Activated CD4-positive, alpha-beta T cell treated with anti-CD3 and anti-CD28 coated beads, Interleukin-2, amount 10 ng/mL, durations not matched to agents 24 days and 14 days (primary cell): ENCODE measurements at places on chromosomes 1 and 21. TPM values are rescaled to one million over a fixed set of nuclear protein-coding genes. Genes with fewer than 3 reads are reported as not detected.

DNA sequence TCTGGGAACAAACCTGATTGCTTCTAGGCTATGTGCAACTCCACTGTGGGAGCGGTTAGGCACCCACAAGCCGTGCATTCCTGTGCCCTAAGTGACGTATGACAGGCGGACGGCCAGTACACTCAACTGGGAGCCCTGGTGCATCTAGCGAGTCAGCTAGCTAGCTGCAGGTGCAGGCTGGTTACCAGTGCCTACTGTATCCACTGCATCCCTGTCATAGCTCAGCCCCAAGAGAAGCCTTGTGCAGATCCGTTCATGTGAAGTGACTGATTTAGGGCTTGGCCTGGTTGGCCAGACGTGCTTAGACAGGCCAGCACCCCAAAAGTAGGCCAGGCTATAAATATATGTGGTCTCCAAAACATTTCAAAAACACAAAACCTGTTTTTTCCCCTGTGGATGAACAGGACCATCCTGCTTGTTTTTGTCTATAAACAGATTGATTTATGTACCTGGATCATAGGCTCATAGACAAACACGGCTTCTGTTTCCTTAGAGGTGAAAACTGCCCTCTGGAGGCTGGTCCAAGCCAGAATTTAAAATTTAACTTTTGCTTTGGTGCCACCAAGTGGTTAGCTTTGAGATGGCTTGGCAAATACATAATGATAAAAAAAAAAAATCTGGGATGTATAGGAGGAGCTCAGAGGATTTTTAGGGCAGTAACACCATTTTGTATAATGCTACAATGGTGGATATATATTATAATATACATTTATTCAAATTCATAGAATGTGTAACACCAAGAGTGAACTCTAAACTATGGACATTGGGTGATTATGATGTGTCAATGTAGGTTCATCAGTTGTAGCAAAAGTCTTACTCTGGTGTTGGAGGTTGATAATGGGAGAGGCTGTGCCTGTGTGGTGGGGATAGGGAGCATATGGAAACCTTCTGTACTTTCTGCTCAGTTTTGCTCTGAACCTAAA, 68.5 kb downstream of the GIPC2 start:
- DNase-seq, result peak; percentile 89

DNA sequence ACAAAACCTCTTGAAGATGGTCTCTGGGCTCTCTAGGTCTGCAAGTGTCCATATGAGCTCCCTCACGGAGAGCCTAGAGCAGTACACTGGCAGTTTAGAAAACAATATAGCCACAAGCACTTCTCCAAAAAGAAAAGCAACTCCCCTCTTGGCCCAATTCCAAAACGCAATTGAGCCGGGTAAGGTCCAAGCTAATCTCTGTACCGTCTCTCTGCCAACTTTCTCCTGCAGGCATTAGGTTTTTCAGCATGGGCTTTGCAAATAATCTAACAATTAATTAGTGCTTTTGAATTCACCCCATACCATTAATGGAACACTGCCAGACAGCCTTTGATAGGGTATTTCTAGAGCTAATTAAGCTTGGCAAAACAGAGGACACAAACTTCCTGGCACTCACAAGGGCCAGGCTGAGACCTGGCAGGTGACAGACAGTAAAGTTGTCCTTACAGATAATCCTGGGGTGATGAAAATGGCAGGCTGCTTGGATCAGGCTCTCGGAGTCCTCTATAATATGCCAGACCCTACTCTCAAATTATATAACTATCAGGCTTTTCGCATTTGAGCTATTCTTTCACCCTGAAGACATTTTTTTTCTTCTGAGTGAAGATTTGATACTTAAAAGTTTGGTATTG, 39.8 kb downstream of the TGFBR3 start:
- no peak for DNase-seq

DNA sequence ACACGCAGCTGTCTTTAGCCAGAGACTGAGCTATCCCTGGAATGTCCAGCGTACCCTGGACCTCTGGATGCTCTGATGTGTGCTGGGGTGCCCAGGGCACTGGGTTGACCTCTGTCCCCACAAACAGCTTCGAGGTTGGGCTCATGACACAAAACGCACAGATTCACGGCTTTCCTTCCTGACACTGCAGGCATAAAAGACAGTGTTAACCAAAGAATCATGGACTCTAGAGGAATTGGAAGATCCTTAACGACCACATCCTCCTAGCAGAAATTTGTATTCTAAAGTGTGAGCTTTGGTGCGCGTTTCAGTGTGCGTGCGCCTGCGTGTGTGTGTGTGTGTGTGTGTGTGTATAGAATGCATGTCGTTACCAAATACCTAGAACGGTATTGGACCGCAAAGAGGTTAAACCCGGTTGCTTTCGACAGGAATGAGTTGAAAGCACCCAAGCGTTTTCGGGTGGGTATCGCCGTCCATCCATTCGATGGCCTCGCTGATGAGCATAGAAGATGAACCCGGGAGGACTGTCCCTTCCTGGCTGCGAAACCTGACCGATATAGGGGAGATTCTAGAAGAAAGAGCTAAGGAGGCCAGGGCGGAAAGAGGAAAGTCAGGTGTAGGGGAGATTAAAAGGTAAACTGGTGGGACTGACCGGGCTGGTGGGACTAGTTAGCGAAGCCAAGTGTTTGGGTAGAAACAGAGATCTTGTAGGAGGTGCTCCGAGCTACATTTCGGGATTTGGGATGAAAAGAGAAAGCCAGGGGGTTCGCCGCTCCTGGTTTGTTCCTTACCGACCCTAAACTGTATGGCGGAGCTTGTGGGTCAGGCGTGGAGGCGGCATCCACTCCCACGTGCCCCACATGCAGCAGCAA, 6.8 kb upstream of the LHX9 start:
- DNase-seq, result peak; percentile 64

CDC20 gene
- 84.3 and 86.9 TPM in 2 replicates for total RNA-seq

GRCh38 chr21:42308914-42309752, 6.1 kb downstream of the TFF3 start:
- DNase-seq, result no peak

FAM72D gene
- 7.5 and 8.0 TPM in 2 replicates for total RNA-seq

FBXO2 gene
- 0.76 and 1.0 TPM in 2 replicates for total RNA-seq

DNA sequence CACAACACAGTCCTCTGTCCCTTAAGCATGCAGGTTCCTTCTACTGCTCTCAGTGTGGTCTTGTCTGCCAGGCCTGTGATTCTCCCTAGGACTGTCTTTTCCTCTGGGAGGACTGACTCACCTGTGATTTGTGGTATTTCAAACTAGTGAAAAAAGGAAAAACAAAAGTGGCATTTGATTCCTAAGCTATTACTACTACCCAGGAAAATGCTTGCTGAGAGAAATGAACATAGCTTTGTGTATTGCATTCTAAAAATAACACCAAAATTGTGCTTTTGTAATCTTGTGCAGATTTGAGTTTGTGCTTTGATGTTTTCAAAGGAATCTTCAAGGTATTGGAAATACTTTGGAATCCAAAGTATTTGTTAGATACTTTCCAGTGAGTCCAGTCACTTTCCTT, 57.0 kb downstream of the GPR161 start:
- peak; percentile 49 for DNase-seq

LCA5L gene
- not detected in 2 replicates for total RNA-seq

DNA sequence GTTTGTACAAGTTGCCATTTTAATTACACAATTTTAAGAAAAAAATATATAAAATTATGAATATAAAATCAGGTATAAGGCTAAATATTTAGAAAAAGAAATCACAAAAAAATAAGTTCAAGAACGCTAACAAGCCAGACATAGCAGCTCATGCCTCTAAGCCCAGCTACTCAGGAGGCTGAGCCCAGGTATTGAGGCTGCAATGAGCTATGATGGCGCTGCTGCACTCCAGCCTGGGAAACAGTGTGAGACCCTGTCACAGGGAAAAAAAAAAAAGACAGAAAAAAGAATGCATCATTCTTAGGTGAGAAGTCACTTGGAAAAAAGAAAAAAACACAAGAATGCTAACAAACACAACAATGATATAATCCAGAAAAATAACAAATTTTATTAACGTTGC, 112.3 kb upstream of the PRDX6 start:
- no peak for DNase-seq

SPTA1 gene
- not detected in 2 replicates for total RNA-seq

S100A2 gene
- 0.40 and 1.2 TPM in 2 replicates for total RNA-seq
